ENCODE measurements at places on chromosomes 1 and 21.
A peak's percentile ranks its signal among the peaks of the same experiment; 100 is the strongest.

GRCh38 chr1:217018648-217019047 lies 295.4 kb upstream of the ESRRG start:
- DNase-seq, result no peak

GRCh38 chr1:156114101-156114918 lies at the start of gene LMNA:
Gene LMNA, plus strand, starts transcription at chr1:156114711. Its CDS starts 208 bp downstream, at chr1:156114919.
- DNase-seq, result peak; percentile 61

DNA sequence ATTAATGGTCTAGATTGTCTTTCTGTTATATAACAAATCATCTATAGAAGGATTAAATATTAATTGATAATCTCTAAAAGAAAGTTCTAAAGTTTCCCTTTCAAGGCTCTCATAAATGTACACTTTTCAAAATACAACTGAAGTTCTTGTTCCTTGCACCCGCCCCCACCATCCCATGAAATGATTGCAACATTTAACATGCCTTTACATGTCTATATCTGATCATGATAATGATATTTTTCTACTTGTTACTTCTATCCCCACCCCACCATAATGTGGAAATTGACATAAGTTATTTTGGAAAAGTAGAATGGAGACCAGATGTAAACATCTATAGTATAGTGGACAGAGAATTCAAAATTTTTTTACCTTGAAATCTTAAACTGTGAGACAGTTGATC lies 186.6 kb downstream of the NTNG1 start:
- no peak for DNase-seq

DNA sequence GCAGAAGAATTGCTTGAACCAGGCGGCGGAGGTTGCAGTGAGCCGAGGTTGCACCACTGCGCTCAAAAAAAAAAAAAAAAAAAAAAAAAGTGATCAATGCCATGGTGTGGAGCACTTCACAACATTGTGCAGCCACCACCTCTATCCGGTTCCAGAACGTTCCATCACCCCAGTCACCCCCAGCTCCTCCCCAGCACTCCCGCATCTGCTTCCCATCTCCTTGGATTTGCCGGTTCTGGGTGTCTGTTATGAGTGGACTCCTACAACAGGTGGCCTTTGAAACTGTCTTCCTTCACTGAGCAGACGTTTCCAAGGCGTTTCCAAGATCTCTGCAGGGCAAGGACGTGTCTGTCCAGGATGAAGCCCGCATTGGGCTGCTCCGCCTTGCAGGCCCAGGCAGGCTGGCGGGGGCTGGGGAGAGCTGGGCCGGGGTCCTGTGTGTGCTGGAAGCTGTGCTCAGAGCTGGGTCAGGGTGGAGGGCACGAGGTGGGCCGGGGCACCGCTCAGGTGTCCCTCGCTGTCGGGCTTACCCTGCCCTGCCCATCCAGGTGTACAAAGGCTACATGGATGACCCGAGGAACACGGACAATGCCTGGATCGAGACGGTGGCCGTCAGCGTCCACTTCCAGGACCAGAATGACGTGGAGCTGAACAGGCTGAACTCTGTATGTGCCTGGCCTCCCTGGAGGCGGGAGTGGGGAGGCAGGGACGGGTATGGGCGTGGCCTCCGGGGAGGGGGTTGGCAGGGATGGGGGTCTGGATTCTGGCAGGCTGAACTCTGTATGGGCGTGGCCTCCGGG lies 14.9 kb upstream of the LRRC3 start:
- no peak for DNase-seq

DNA sequence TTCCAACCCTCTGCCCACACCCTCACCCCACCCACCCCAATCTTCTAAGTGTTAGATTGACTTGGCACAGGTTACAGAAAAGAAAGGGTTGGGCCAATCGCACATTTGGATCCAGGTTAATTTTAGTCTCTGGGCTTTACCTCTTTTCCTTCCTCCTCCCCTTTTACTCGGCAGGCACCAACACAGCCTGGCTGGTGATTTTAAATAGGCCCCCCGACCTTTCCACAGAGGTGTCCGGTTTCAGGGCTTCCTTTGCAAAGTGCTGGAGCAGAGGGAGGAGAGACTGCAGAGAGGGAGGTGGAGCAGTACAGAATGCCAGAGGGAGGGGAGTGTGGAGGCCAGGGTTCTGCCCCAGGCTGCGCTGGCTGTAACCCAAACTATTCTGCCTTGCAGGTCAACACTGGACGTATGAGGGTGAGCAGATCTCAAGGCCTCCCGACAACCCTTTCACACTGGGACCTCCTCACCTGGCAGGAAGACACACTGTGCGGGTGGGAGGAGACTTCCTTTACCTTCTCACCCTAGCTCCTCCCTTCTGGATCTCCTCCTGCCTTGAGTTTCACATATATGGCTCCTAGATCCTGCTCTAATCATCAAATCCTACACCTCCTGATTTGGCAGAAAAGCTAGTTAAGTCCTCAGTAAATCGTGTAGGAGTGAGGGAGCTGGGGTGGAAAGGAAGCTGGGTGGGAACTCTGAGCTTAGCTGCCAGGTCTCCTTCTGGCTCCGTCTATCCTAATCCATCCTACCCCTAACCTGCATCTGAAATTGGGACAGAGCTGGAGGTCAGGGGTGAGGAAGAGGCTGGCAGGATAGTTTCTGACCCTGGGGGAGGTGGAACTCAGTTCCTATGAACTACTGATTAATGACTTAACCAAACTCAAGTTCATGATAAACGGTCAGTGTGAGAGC lies 2.4 kb downstream of the CA14 start:
- no peak for DNase-seq
